Stomach (tissue), 19 donors: ENCODE measurements at places on chromosomes 7 and 10.

DNA sequence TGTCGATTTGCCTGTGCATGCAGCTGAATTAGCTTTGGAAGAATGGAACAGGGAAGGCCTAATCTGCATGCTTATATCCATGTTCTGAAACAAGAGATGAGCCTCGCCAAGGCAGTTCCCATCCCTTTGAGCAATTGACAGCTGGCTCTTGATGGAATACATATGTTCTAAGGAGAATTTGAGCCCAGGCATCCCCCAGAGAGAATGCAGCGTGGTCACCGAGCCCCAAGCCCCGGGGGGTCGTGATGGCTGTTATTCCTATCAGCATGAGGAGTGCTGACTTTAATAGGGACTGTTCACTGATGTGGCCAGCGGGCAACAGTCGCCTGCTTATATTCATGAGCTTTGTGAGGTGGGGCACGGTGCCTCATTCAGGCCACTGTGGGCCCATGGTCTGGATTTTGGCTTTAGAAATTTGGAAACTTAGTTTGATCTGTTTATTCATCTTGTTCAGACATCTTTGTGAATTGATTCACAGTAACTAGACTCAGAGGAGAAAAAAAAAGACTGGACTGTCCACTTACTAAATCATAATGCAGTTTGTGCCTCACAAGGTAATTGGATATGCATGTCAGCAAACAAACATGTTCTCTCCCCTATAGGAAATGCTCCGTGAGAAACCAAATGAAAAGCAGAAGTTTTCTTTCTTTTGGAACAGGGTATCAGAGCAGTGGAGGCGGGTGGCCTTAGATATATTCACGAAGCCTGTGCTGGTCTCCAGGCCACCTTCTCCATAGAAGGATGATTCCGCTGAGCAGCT is 204.9 kb downstream of the CCDC3 start:
- H3K4me3 ChIP-seq, result no peak overlapping the region
- no peak for DNase-seq
- H3K36me3 ChIP-seq, result no peaks in the 10 kb centered on the region
- H3K27ac ChIP-seq, result peak overlapping the region; percentile 27

DNA sequence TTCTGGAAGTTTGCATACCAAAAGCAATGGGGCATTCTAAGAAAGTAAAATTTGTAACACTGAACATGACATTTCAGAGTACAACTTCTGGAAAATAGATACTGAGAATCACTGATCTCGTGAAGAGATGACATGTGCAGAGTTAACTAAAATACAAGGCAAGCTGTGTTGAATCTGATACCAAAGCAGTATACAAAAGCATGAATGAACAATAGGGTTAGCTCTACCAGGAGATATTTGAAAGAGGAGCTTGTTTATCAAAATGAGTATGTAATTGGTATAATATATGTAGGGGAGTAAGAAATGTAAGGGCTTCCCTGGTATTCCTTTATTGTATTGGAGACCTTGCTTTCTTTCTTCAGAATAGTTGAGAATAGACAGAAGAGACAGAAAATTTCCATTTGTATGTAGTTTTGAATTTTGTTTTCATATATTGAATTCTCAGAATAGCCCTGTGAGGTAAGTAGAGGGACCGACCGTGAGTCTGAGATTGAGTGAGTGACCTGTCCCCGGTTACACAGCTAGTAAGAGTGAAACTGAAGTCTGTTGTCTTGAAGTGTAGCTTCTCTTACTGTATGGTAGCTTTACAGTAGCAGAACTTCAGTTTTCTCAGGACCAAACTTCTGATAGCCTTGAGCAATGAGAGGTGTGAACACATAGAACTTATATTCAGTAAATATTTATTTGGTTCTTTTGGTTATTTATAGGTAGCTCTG is 5.0 kb downstream of the HBP1 start:
- H3K27me3 ChIP-seq, result no peaks in the 10 kb centered on the region
- no peak for DNase-seq
- H3K36me3 ChIP-seq, result no peaks in the 10 kb centered on the region
- no peak overlapping the region for H3K27ac ChIP-seq
- peaks cover 87% of the 10 kb centered on the region for H3K4me1 ChIP-seq

DNA sequence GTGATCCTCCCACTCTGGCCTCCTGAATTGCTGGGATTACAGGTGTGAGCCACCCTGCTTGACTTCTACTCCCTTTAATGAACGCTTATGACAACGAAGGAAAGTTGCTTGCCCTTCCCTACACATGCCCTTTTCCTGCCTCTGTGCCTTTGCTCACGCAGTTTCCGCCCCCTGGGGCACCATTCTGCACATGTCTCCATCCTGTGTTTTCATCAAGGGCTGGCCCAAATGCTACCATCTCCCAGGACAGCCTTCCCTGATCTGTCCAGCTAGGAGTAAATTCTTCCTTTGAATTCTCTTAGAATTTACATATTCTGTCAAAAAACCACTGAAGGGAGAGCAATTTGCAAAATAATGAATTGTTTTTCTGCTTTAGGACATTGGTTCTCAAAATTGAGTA is 50.0 kb upstream of the KMT2C start:
- no peaks in the 10 kb centered on the region for H3K36me3 ChIP-seq
- no peak overlapping the region for H3K4me3 ChIP-seq
- no peaks in the 10 kb centered on the region for H3K27me3 ChIP-seq
- peaks cover 5% of the 10 kb centered on the region for H3K4me1 ChIP-seq

DNA sequence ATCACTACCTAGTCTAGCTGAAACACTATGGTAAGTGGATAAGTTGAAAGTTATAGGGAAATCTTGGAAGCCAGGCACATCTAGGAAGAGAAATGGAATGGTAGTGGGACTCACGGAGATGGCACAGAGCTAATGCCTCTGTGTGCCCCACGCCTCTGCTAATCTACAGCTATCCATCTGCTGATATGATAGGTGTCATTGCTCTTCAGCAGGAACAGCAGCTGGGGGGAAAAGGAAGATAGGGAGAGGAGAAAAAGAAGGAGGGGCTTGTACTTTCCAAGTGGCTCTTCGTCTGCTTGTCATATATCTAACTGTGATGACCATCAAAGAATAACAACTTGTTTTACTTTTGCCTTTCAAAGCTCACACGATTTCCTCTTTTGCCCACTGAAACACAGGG is 1199.1 kb upstream of the SORCS1 start:
- H3K27ac ChIP-seq, result no peak overlapping the region
- H3K4me3 ChIP-seq, result no peak overlapping the region
- DNase-seq, result no peak

DNA sequence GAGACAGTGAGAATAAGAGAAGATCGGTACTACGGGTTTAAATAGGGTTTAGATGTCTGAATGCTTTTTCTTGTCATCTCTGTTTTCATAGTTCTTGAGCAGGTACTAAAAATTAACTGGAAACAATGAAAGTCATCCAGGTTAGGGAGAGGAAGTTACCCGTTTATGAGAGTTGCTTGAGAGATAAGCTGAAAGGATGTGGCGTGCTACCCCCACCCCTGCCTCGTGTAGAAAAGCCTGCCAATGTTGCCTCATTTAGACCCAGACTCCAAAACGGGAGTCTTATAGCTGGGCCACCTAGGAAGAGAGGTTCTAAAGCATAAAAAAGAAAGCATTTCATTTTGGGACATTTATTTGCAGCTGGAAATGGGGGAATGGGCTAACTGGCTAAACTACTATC is 10.2 kb downstream of the AKR1C4 start:
- H3K4me3 ChIP-seq, result no peak overlapping the region
- no peak for DNase-seq
- H3K36me3 ChIP-seq, result no peaks in the 10 kb centered on the region
- no peaks in the 10 kb centered on the region for H3K4me1 ChIP-seq
- no peak overlapping the region for H3K27ac ChIP-seq
- no peaks in the 10 kb centered on the region for H3K27me3 ChIP-seq

DNA sequence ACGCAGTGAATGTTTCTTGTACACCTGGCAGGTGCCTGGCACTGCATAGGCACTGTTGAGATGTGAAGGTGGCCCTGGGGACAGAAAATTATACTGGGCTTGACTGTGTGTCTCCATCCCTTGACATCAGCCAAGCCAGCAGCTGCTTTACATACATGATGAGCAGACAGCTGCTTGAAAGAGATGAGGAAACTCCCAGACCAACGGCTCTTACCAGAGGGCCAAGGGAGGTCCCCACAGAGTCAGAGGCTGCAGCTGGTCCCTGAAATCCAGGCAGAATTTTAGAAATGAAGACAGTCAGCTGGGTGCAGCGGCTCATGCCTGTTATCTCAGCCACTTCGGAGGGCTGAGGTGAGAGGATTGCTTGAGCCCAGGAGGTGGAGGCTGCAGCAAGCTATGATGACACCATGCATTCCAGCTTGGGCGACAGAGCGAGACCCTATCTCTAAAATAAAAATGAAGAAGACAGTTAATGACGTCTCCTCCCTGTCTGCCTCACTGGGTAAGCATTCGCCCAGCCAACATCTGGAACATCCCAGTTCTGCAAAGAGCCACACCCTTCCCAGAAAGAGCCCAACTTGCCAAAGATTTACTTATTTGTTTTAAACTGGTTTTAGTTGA is 17.6 kb downstream of the LIMK1 start:
- peaks cover 78% of the 10 kb centered on the region for H3K36me3 ChIP-seq
- no peak overlapping the region for H3K27ac ChIP-seq
- peak; percentile 51 for DNase-seq
- no peak overlapping the region for H3K4me3 ChIP-seq

- no peak overlapping the region for H3K4me3 ChIP-seq
- H3K27ac ChIP-seq, result no peak overlapping the region
- DNase-seq, result no peak
- no peaks in the 10 kb centered on the region for H3K27me3 ChIP-seq
These were observed 20.8 kb upstream of the NRP1 start for GRCh38 chr10:33355274-33355673.

- H3K36me3 ChIP-seq, result no peaks in the 10 kb centered on the region
- H3K4me1 ChIP-seq, result no peaks in the 10 kb centered on the region
- no peak overlapping the region for H3K4me3 ChIP-seq
- DNase-seq, result no peak
These were observed 182.3 kb downstream of the SNX13 start for GRCh38 chr7:17758008-17758407.

DNA sequence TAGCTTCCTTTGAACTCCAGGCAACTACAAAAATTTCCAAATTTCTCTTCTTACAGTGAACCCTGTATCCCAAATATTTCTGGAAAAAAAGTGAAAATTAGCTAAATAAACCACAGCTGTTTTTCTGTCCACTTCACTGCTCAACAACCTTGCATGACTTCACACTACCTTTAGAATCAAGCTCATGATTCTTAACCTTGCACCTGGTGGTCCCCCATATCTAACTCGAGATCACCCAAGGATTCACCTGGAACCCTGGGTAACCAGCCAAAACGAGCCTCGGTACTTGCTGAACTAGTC is 47.5 kb downstream of the PDLIM1 start:
- H3K27ac ChIP-seq, result no peak overlapping the region
- H3K4me1 ChIP-seq, result peaks cover 12% of the 10 kb centered on the region
- no peaks in the 10 kb centered on the region for H3K27me3 ChIP-seq
- H3K4me3 ChIP-seq, result no peak overlapping the region

GRCh38 chr10:48900371-48900801 is 39.3 kb downstream of the LRRC18 start:
- H3K4me1 ChIP-seq, result no peaks in the 10 kb centered on the region
- no peaks in the 10 kb centered on the region for H3K36me3 ChIP-seq
- H3K4me3 ChIP-seq, result no peak overlapping the region
- no peaks in the 10 kb centered on the region for H3K27me3 ChIP-seq
- H3K27ac ChIP-seq, result no peak overlapping the region
- DNase-seq, result peak; percentile 23

GRCh38 chr10:125146791-125147579 is 13.4 kb downstream of the CTBP2 start:
- H3K27me3 ChIP-seq, result no peaks in the 10 kb centered on the region
- peak overlapping the region; percentile 99 for H3K27ac ChIP-seq
- peak; percentile 45 for DNase-seq

- no peaks in the 10 kb centered on the region for H3K36me3 ChIP-seq
- no peak overlapping the region for H3K4me3 ChIP-seq
These were observed 137.1 kb upstream of the MDFIC start for GRCh38 chr7:114784746-114785145.

GRCh38 chr10:108348215-108348614 is 1183.7 kb upstream of the SORCS1 start:
- H3K27me3 ChIP-seq, result no peaks in the 10 kb centered on the region
- H3K4me3 ChIP-seq, result no peak overlapping the region
- H3K27ac ChIP-seq, result no peak overlapping the region
- no peak for DNase-seq
- no peaks in the 10 kb centered on the region for H3K4me1 ChIP-seq
- no peaks in the 10 kb centered on the region for H3K36me3 ChIP-seq

- H3K4me1 ChIP-seq, result no peaks in the 10 kb centered on the region
- no peaks in the 10 kb centered on the region for H3K27me3 ChIP-seq
- peaks cover 82% of the 10 kb centered on the region for H3K36me3 ChIP-seq
- no peak overlapping the region for H3K4me3 ChIP-seq
- no peak overlapping the region for H3K27ac ChIP-seq
These were observed 77.1 kb downstream of the ORC5 start for GRCh38 chr7:104130726-104131125.

GRCh38 chr7:127320974-127321373 is 68.2 kb upstream of the GRM8 start:
- no peaks in the 10 kb centered on the region for H3K4me1 ChIP-seq
- DNase-seq, result no peak
- H3K36me3 ChIP-seq, result no peaks in the 10 kb centered on the region
- H3K27me3 ChIP-seq, result no peaks in the 10 kb centered on the region

- no peak overlapping the region for H3K4me3 ChIP-seq
- DNase-seq, result no peak
- H3K27me3 ChIP-seq, result no peaks in the 10 kb centered on the region
- no peak overlapping the region for H3K27ac ChIP-seq
These were observed 1.3 kb downstream of the IFIT2 start for GRCh38 chr10:89303161-89303560.

- no peak for DNase-seq
- H3K36me3 ChIP-seq, result no peaks in the 10 kb centered on the region
- H3K27me3 ChIP-seq, result no peaks in the 10 kb centered on the region
- H3K4me1 ChIP-seq, result no peaks in the 10 kb centered on the region
- no peak overlapping the region for H3K27ac ChIP-seq
- H3K4me3 ChIP-seq, result no peak overlapping the region
These were observed 28.9 kb upstream of the BAIAP2L1 start for GRCh38 chr7:98429799-98430198.

DNA sequence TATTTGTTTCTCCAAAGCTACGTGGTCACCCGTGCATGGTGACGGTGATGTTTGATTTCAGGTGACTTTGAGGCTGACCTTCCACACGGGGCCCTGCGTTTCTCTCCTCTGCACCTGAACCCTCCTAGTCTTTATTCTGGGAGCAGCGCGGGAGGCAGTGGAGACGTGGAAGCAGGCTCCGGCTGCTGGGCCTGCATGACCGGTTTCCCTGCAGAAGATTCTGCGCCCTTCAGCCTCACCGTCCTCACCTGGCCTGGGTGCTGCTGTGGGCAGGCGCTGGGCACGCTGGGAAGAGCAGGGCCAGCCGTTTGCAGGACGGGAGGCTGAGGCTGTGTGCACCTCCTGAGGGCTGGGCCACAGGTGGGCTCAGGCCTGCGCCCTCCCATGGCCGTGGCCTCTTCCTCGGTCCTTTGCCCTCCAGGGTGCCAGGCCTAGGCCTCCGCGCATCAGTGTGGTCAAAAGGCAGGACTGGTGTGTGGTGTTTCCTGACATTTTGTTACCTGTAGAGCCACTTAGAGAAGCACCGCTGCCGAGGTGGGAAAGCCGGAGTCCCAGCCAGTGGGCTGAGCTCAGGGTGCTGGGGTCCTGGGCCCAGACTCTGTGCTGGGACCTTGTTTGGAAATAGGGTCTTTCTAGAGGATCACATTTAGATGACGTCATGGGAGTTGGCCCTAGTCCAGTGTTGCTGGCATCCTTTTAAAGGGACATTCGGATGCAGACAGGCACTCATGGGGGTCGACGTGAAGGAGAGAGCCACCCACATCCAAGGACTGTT is 478.3 kb downstream of the DNAJB6 start:
- no peak overlapping the region for H3K27ac ChIP-seq
- no peaks in the 10 kb centered on the region for H3K4me1 ChIP-seq
- no peaks in the 10 kb centered on the region for H3K36me3 ChIP-seq

- peaks cover 5% of the 10 kb centered on the region for H3K4me1 ChIP-seq
- peak overlapping the region; percentile 74 for H3K27ac ChIP-seq
- no peaks in the 10 kb centered on the region for H3K27me3 ChIP-seq
- H3K4me3 ChIP-seq, result no peak overlapping the region
- H3K36me3 ChIP-seq, result no peaks in the 10 kb centered on the region
These were observed 170.0 kb downstream of the PRKCQ start for GRCh38 chr10:6409971-6410643.
